ENCODE measurements at places on chromosomes 11 and 22. TPM values are rescaled to one million over a fixed set of nuclear protein-coding genes. Genes with fewer than 3 reads are reported as not detected.

The NXPE4 gene
- total RNA-seq: not detected

The EXPH5 gene
- total RNA-seq: 0.95 TPM

The SCGB1C1 gene
- not detected for total RNA-seq

The TEAD1 gene
- 0.59 TPM for total RNA-seq

The FXYD2 gene
- total RNA-seq: 3.1 TPM

The RAB3IL1 gene
- total RNA-seq: not detected

The RBFOX2 gene
- total RNA-seq: 7.1 TPM

The RCOR2 gene
- 0.36 TPM for total RNA-seq

The PPFIA1 gene
- total RNA-seq: 44.7 TPM

The TRIM49B gene
- not detected for total RNA-seq

The KDELR3 gene
- 0.55 TPM for total RNA-seq

The OR4C13 gene
- not detected for total RNA-seq

The TBX10 gene
- total RNA-seq: not detected

The GRIA4 gene
- total RNA-seq: not detected

The SMPD1 gene
- total RNA-seq: 24.4 TPM

The LRRC10B gene
- total RNA-seq: not detected

The FGF19 gene
- not detected for total RNA-seq

The SIPA1 gene
- total RNA-seq: 141 TPM

The POU2AF2 gene
- not detected for total RNA-seq

The TTLL12 gene
- total RNA-seq: 115 TPM

The ACTN3 gene
- 0.08 TPM for total RNA-seq

The ZNHIT2 gene
- total RNA-seq: 18.2 TPM

The APOL3 gene
- total RNA-seq: 33.2 TPM

The CHRM1 gene
- not detected for total RNA-seq

The POU2AF1 gene
- total RNA-seq: 4.8 TPM

The CRYBB2 gene
- not detected for total RNA-seq

The ZC3H12C gene
- total RNA-seq: 2.3 TPM

The MS4A2 gene
- total RNA-seq: not detected

The RAG2 gene
- not detected for total RNA-seq

The ARHGAP8 gene
- total RNA-seq: 1.1 TPM

The MTFP1 gene
- 126 TPM for total RNA-seq

The OR10AG1 gene
- total RNA-seq: not detected

The IGLL1 gene
- total RNA-seq: not detected

The SOX6 gene
- not detected for total RNA-seq

The MUC5B gene
- not detected for total RNA-seq

The PIK3IP1 gene
- 7.5 TPM for total RNA-seq

The CFAP300 gene
- not detected for total RNA-seq
